ENCODE measurements at places on chromosomes 4 and X.

DNA sequence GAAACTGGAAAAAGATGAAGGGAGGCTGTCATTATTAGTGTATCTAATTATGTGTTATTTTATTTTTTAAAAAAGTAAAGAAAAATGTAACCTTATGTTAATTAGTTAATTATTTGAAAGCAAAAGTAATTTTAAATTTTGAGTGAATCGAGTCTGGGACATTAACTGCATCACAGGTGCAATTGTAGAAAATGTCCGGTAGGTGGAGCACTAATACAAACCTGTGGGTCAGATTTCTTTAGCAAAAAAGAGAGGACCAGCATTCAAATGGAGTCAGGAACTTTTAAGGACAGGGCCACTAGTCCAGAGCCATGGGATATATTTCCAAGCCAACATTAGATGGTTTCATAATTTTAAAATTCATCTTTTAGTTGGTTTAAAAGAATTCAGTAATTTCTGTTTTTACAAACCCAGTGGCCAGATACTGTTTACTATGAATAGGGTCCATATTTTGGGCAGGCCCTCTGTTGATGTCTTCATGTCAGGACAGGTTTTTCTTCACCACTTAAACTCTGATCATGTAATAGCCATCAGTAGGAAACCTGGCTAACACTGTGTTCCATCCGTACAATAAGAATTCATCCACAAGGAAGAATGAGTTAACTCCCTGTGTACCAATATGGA is 27.2 kb downstream of the BST1 start:
- peak; percentile 68 for DNase-seq

- no peak for DNase-seq
Measured at GRCh38 chr4:141240259-141240658, 19.6 kb downstream of the ZNF330 start.

GRCh38 chr4:140326395-140326993 is 47.0 kb upstream of the SCOC start:
- peak; percentile 66 for DNase-seq

DNA sequence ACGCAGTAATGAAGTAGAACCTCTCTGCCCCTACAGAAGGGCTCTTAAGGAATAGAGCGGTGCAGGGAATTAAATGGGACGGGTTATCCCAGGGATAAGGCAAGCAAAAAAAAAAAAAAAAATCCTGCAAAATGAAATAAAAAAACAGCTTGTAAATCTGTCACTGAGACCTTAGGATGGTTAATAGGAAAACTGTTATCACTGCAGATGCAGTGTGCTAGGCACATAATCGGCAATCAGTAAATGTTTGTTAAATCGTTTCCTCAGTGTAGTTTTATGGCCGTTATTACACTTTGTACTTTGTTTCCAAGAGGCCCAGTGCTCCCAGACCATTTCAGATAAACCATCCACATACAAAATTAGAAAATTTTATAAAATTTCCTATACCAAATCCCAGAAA is 1.0 kb downstream of the HNRNPH2 start:
- DNase-seq: no peak

- no peak for DNase-seq
Measured at GRCh38 chr4:2393353-2394270, 24.8 kb downstream of the ZFYVE28 start.

DNA sequence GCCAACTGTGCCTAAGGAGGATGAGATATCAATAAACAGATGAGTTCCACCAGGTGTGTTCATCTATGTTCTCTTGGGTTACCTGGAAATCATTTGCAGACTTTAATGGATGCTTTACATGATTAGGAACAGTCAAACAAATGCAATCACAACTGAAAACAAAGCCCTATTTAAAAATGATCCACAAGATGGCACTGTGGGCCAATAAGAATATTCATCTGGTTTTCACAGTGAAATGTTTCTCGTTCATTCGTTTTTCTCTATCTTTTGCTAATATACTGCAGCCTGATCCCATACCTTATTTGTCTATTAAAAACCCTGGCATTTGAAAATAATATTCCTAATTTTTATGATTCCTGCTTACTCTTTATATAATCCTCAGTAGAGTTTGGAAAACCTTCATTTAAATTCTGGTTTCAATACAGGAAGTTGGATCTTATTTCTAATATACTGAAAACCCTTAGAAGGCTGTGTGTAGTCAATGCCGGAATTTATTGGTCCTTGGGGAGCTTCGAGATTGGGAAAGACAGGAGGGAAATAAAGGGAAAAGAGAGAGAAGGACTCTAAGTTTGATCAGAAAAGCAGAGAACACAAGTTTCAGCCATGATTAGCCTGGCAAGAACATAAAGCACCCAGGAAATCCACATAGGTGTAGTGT is 63.8 kb upstream of the TAPT1 start:
- DNase-seq: peak; percentile 45

DNA sequence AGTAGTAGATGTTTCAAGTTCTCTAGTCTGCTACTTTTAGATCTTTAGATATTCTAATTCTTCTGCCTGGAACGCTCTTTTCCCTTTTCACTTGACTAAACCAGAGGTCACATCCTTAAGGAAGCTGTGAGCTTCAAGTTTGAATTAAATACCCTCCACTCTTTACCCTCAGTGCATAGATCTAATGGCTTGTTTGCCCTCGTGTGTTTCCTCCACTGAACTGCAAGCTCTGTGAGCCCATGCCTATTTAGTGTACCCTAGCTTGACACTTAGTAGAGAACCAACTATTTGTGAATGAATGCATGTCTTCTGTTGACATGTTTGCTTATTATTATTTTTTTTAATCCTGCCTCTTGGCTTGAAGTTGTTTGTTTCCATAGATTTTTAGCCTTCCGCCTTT is 138.3 kb downstream of the PDE5A start:
- DNase-seq: peak; percentile 38

DNA sequence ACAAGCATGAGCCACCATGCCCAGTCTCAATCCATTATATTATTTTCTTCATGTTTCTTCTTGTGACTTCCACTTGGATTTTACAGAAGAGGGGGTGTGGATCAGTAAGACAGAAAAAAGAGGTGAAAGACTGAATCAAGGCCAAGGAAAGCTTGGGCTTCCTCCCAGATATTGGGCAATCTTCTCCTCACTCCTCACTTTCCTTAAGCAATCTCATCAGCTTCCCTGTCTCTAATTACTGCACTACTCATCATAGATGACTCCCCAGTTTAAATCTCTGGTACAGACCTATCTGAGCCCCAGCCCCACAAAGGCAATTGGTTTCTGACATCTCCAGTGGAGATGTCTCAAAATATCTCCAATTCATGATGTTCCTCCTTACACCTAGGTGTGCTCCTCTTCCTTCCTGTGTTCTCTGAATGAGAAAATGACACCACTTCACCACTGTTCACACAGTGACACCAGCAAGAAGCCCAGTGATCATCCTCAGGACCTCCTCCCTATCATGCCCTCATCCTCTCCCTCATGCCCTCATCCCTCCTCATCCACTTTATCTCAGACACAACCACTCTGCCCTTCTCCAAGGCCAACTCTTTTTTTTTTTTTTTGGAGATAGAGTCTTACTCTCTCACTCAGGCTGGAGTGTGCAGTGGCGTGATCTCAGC is 44.8 kb upstream of the HERC6 start:
- DNase-seq: no peak

DNA sequence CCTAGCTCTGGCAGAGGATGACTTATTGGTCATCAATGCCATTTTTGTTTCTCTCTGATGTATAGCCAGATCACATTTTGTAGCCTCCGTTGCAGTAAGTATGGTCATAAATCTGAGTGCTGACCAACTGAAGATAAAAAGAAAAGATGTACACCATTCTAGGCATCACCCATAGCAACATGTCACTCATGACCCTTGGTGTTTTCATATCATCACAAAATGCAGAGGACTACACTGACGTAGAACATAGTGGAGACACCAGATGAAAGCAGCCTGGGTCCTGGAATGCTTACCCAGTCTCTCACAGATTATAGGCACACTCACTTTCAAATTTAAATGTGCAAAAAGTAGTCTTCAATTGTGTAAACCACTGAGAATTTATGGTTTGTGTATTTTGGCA is 172.8 kb downstream of the PDHA2 start:
- DNase-seq: no peak

DNA sequence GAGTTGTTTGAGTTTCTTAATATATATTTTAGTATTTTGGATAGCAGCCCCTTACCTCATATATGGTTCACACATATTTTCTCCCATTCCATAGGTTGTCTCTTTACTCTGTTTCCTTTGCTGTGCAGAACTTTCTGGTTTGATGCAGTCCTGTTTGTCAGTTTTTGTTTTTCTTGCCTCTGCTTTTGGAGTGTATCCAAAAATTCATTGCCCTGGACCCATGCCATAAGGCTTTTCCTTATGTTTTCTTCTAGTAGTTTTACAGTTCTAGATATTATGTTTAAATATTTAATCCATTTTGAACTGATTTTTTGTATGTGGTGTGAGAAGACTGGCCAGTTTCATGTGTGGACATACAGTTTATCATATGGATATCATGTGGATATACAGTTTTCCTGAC is 58.5 kb upstream of the NUDT6 start:
- DNase-seq: no peak

DNA sequence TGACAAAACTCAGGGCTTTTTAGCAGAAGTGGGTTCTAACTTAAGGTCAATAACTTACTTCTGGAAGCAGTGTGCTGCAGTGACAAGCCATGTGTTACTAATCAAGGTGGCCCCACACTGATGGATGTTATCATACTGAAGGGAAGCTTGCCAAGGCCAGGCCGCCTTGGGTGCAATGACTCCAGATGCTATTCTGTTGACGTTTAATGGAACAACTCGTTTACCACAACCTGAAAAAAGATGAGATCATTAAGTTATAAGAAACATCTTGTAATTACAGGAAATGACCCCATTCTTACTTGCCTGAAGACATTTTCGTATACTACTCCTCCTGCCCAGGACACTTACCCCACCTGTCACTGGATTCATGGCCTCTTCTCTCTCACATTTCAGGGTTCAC is 38.9 kb upstream of the TMPRSS11D start:
- no peak for DNase-seq

DNA sequence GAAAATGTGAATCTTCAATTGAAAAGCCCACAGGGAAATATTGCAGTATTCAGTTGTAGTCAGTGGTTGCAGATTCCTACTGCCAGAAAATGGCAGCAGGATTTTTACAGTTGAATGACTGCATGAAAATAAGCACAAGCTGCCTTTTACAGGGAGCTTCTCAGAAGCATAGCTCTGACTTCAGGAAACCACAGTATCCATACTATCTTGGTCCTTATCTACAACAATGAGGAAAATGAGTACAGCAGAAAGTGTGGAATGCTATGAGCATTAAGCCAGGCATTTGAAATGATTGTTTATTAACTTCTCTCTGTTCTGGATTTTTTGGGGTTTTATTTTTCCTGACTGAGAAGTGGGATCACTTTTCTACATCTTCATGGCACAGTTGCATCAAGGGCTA is 34.6 kb upstream of the PRRG1 start:
- no peak for DNase-seq

All from ELR (cell line).